ENCODE measurements at places on chromosomes 3 and 15. TPM values are rescaled to one million over a fixed set of nuclear protein-coding genes. Genes with fewer than 3 reads are reported as not detected.

Gene GOLGA6L9
- 7.5 TPM for total RNA-seq

GRCh38 chr15:66959875-66960274, 105.5 kb upstream of the SMAD3 start:
- DNase-seq: no peak

Gene ZCWPW2
- total RNA-seq: not detected

DNA sequence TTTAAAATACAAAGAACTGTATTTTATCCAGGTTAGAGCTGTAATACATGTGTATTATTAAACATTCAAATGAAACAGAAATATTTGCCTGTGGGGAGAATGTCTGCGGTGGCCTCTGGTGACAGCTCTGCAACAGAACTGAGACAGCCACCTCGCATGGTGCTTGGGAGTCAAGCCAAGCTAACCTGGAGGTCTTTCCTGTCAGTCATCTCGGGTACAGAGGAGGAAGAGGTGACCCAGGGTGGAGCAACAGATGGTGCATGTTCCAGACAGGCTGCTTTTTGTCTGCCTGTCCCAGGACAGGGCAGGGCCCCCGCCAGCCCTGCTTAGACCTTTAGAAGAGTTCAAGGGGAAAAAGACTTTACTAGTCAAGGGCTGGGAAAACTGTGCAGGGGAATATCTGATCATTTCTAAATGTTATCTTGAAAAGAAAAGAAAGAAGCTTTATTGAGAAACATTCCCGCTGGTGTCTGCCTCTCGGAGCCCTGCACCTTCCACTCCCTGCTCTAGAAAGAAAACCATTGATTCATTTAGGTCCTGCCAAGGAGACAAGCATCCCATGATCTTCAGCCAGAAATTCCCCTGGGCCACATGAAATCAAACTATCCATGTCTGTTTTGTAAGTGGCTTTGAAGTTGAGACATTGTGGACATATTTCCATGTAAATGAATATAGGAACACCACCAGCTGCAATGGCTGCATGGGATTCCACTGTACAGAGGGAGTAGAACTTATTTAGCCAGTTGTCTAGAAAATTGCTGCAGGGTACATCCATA, 5.5 kb upstream of the NR2E3 start:
- DNase-seq: no peak

Gene DISP2
- 9.1 TPM for total RNA-seq

- no peak for DNase-seq
These were observed 215.3 kb upstream of the THRB start for GRCh38 chr3:24709956-24710355.

- no peak for DNase-seq
These were observed 703.2 kb downstream of the NLGN1 start for GRCh38 chr3:174100744-174101143.

GRCh38 chr15:62950462-62950931, 92.0 kb upstream of the TPM1 start:
- no peak for DNase-seq

DNA sequence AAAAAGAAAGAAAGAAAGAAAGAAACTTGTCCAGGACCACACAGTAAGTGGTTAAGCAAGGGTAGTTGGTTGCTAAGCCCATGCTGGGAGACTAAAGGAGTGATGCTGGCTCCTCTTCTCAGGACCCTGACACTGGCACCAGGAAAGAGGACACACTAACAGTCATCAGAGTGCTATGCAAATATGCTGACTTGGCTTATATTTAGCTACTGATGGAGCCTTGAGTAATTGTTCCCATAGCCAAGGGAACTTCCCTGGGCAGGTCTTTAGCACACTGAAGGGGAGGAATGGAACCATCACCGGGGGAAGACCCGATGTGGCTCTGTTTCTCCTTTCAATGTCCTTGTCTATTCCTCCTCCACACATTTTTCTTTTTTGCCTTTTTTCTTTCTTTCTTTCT, 6.2 kb downstream of the TMEM40 start:
- DNase-seq: no peak

- DNase-seq: peak; percentile 53
These were observed 62.2 kb upstream of the CTSH start for GRCh38 chr15:79007066-79007465.

- DNase-seq: no peak
These were observed 50.9 kb upstream of the NPHP3 start for GRCh38 chr3:132773071-132773619.

GRCh38 chr3:106296062-106296461, 427.2 kb upstream of the CBLB start:
- DNase-seq: no peak

DNA sequence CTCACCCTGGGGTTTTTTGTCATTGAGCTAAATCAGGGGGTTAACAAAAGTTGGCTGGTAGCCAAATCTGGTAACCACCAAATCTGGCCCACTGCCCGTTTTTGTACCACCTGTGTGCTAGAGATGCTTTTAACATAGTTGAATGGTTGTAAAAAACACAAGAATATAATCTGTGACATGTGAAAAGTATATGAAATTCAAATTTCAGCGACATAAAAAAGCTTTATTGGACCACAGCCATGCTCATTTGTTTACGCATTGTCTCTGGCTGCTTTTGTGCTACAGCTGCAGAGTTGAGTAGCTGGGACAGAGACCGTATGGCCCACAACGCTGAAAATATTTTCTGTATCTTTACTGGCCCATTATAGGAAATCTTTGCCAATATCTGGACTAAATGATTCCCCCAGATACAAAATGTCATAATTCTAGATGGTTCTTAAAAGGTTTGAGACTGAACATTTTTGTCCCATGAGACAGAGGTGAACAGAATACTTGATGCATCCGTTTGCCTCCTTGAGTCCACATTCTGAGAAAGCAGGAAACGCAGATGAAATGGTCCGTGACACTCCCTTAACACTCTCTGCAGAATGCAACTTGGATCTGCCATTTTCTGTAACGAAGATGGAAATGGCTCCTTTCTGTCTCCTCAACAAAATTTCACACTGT, 120.9 kb upstream of the PDZRN3 start:
- DNase-seq: no peak

- DNase-seq: no peak
These were observed 227.4 kb upstream of the AZI2 start for GRCh38 chr3:28575746-28576613.

- no peak for DNase-seq
These were observed 204.9 kb downstream of the TIGIT start for GRCh38 chr3:114498539-114499370.

Gene SERINC4
- total RNA-seq: not detected

- no peak for DNase-seq
These were observed 15.7 kb downstream of the CAV3 start for GRCh38 chr3:8749316-8749715.

- no peak for DNase-seq
These were observed 64.9 kb downstream of the CDIN1 start for GRCh38 chr15:36644191-36644896.

GRCh38 chr15:55204464-55204863, 7.7 kb upstream of the RSL24D1 start:
- no peak for DNase-seq

GRCh38 chr3:29275309-29275708, 5.6 kb upstream of the RBMS3 start:
- DNase-seq: peak; percentile 23

DNA sequence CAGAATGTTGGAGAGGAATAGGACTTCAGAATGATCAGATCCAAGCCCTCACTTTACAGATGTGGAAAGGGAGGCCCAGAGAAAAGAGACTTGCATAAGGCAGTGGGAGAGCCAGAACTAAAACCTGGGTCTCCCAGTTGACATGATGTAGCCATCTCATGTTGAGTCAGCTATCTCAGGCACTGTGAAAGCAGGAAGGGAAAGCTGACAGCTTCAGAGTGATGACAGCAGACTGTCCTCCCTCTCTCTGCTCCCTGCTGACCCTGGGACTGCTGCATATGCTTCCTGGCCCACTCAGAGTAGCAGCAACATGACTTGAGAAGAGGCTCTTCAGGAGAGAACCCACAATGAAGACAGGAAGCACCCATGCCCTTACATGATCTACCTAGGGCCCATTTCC, 14.7 kb downstream of the FHIT start:
- DNase-seq: no peak

GRCh38 chr15:67784856-67785430, 40.4 kb upstream of the SKOR1 start:
- DNase-seq: no peak

Gene ANKRD28
- 41.1 TPM for total RNA-seq

Gene GOLGA6A
- total RNA-seq: not detected

DNA sequence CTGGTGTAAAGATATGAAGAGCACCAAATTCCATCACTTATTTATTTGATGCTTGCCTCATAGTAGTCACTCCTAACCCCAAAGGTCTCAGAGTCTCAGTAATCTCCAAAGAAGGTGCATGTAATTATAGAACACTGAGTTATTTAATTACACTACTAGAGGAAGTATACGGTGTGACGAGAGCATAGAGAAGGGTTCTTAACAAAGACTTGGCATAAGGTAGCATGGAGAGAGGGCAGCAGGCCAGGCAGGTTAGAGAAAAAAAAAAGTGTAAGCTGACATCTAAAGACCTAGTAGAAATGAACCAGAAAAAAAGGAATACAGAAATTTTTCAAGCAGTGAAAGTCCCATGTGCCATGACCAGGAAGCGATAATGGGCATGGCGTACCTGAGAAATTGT, 213.3 kb upstream of the TGFBR2 start:
- DNase-seq: no peak

DNA sequence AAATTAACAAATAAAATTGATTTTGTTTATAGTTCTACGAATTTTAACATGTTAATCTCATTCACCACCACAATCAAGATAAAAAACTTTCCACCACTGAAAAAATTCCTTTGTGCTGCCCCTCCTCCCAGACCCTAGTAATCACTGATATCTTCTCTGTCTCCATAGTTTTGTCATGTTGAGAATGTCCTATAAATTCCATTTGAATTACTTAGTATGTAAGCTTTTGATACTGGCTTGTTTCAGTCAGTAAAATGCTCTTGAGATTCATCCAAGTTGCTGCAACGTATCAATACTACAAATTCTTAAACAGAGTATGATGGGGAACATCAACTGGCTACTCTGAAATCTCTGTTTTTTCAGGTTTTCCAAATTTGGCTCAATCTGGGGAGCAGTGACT, 129.6 kb downstream of the CTNNB1 start:
- DNase-seq: no peak

DNA sequence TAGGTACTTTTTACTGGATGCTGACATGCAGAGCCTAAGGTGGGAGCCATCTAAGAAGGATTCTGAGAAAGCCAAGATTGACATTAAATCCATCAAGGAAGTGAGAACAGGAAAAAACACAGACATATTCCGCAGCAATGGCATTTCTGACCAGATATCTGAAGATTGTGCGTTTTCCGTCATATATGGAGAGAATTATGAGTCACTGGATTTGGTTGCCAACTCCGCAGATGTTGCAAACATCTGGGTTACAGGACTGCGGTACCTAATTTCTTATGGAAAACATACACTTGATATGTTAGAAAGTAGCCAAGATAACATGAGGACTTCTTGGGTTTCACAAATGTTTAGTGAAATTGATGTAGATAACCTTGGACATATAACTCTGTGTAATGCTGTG, 125.1 kb downstream of the PLCL2 start:
- DNase-seq: no peak

DNA sequence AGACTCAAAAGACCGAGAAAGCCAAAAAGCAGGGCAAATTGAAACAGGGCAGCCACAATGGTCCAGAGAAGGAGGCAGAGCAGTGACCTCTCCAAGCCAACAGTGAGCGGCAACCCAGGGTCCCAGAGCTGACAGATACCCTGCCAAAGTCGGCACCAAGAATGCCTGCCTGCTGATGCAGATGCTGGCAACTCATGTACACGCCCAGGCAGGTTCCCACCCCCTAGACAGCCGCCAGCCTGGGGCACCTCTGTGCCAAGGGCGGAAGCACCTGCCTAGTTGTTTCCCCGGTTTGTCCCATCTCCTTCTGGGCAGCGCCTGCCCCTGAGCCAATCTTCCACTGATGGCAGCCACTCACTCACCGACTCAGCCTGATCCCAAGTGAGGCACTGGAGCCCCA, 22.1 kb downstream of the KLHL25 start:
- peak; percentile 61 for DNase-seq

DNA sequence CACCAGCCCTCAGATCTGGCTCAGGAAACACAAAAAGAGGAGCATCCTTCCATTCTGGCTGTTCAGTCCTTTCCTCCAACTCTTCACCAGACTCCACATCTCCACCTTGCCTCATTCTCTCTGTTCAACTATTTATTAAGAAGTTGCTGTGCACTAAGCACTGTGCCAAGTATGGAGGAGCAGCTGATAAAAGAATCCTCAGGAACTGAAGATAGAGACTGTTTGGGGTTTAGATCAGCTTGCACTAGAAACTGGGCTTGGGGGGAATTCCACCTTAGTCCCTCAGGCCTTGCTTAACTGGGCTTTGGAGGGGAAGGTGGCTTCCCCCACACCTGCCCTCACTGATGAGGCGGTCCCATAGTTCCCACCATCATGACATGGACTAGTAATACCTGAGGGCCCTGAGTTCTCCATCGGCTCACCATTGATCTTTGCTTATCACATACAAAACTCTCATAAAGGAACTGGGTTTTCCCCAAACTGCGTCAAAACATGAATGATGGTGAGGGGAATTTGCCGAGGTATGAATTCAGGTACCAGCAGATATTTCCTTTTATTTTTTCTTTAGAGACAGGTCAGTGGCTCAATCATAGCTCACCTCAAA, 1.7 kb upstream of the CCR8 start:
- no peak for DNase-seq

Gene KY
- not detected for total RNA-seq

Gene UNC13C
- 0.32 TPM for total RNA-seq
